ENCODE measurements at places on chromosomes 3 and 15. TPM values are rescaled to one million over a fixed set of nuclear protein-coding genes. Genes with fewer than 3 reads are reported as not detected.

CEMIP gene
- 2.5 TPM for polyA plus RNA-seq

PAQR5 gene
- polyA plus RNA-seq, result 31.1 TPM

FETUB gene
- polyA plus RNA-seq, result 0.33 TPM

SV2B gene
- polyA plus RNA-seq, result 0.74 TPM

NR1I2 gene
- 0.54 TPM for polyA plus RNA-seq

HTR3C gene
- polyA plus RNA-seq, result not detected

GABRB3 gene
- polyA plus RNA-seq, result 9.1 TPM

SLC22A13 gene
- 2.4 TPM for polyA plus RNA-seq

CLRN1 gene
- polyA plus RNA-seq, result not detected

UBR1 gene
- polyA plus RNA-seq, result 22.6 TPM

FGF12 gene
- 9.8 TPM for polyA plus RNA-seq

SYNM gene
- 2.0 TPM for polyA plus RNA-seq

FBXL2 gene
- polyA plus RNA-seq, result 29.2 TPM

SNTN gene
- polyA plus RNA-seq, result not detected

MAGEL2 gene
- polyA plus RNA-seq, result 3.8 TPM

NBEAL2 gene
- polyA plus RNA-seq, result 29.6 TPM

SI gene
- not detected for polyA plus RNA-seq

CD200 gene
- polyA plus RNA-seq, result 44.1 TPM

MST1R gene
- 1.6 TPM for polyA plus RNA-seq

GPR171 gene
- polyA plus RNA-seq, result not detected

ARHGEF26 gene
- polyA plus RNA-seq, result 16.3 TPM

MME gene
- 541 TPM for polyA plus RNA-seq

CASR gene
- 24.8 TPM for polyA plus RNA-seq

TGM4 gene
- 0.06 TPM for polyA plus RNA-seq

ABHD5 gene
- 23.0 TPM for polyA plus RNA-seq

CD80 gene
- polyA plus RNA-seq, result 0.12 TPM

C3orf49 gene
- polyA plus RNA-seq, result 0.32 TPM

LRRC3B gene
- 2.1 TPM for polyA plus RNA-seq

RPUSD2 gene
- polyA plus RNA-seq, result 11.8 TPM

OR4M2 gene
- polyA plus RNA-seq, result not detected
